Central memory CD4-positive, alpha-beta T cell (primary cell): ENCODE measurements at places on chromosomes 4 and X.

GRCh38 chr4:108168160-108168670 is 517 bp downstream of the LEF1 start:
- peak; percentile 42 for DNase-seq

DNA sequence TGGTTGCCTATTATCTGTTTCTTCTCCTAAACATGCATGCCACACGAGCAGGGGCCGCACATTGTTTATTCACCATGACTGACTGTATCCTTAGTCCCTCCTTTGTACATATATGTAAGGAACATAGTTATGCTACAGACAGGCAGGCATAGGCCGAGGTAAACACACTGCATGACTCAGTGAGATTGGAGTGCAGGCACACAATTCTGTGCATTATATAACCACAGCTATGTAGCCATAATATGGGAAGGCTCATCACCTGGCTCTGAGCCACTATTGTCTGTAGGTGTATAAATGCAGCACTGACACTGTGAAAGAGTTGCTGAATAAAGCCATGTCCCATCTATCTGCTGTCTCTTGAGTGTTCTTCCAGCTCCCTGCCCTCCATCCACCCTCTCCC is 431.6 kb downstream of the IDS start:
- no peak for DNase-seq

- no peak for DNase-seq
Measured at GRCh38 chr4:140135529-140136088, 18.4 kb downstream of the MAML3 start.

GRCh38 chrX:149121206-149121920 is 383.7 kb downstream of the IDS start:
- no peak for DNase-seq

- no peak for DNase-seq
Measured at GRCh38 chrX:12971282-12972003, 3.5 kb upstream of the TMSB4X start.

DNA sequence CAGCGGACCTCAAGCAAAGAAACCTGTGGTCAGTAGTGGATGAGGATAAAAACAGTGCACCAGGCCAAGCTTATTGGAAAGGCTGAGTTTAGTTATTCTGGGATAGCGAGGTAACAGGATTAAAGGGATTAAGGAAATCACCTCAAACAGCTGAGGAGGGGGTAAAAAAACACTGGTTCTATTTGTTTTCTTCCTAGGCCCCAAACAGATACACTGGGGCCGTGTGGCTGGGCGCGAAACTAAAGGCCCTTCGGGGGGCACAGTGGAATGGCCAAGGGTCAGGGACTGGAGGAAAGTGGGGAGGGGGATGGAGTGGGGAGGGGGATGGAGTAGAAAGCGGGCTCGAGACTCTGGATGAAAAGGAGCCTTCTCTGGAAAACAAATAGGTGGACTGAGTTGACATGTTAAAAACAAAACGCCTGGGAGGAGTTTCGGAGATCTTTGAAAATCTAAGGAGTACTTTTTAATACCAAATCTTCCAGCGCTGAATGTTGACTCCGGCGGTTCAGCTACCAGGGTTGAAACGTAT is 2.9 kb downstream of the SOX3 start:
- DNase-seq: no peak

- no peak for DNase-seq
Measured at GRCh38 chr4:158193171-158193749, 17.0 kb upstream of the TMEM144 start.

DNA sequence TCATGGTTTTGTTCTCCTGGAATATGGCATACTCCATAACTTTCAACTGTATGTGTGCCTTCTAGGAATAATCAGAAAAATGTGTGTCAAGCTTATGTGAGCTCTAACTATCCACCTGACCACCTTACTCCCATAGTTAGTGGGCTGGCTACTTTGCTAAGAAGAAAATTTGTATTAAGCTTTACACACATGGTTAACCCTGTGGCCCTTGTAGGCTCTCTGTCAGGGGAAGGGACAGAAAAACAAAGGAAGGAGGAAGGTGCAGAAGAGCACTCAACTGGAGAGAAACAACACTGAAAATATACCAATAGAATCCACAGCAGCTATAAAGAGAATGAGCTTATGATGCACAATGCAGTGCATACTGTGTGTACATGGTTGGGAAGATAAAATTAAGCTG is 84.6 kb downstream of the PPP3CA start:
- DNase-seq: no peak
